ENCODE measurements at places on chromosomes 11 and 22. TPM values are rescaled to one million over a fixed set of nuclear protein-coding genes. Genes with fewer than 3 reads are reported as not detected.
A peak's percentile ranks its signal among the peaks of the same experiment; 100 is the strongest.

DNA sequence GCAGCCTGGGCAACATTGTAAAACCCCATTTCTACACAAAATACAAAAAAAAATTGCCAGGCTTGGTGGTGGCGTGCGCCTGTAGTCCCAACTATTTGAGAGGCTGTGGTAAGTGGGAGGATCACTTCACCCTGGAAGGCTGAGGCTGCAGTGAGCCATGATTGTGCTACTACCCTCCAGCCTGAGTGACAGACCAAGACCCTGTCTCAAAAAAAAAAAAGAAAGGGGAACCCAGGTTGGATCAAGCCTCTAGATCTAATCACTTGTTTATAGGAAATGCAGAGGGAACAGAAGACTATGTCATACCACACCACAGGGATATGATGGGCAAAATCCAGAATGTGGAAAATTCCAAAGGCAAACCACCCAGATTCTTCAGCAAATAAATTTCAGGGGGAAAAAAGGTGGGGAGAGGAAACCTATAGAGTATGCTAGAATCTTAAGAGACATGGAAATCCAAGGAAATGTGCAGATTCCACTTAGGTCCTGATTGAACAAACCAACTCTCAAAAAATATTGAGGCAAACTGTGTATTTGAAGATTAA, 16.5 kb upstream of the MALAT1 start:
- no peak for DNase-seq
- H3K36me3 ChIP-seq, result no peaks in the 10 kb centered on the region
- peaks cover 44% of the 10 kb centered on the region for H3K4me1 ChIP-seq
- no peak overlapping the region for H3K4me3 ChIP-seq

The EHF gene
- 122 TPM for total RNA-seq

- no peak for DNase-seq
- H3K4me1 ChIP-seq, result no peaks in the 10 kb centered on the region
- no peaks in the 10 kb centered on the region for H3K27me3 ChIP-seq
- no peak overlapping the region for H3K4me3 ChIP-seq
- H3K36me3 ChIP-seq, result no peaks in the 10 kb centered on the region
Measured at GRCh38 chr11:20031155-20032001, 128.9 kb downstream of the DBX1 start.

- peak overlapping the region; percentile 87 for H3K27ac ChIP-seq
- peak; percentile 89 for DNase-seq
- H3K36me3 ChIP-seq, result no peaks in the 10 kb centered on the region
- H3K4me3 ChIP-seq, result peak overlapping the region; percentile 74
- peaks cover 43% of the 10 kb centered on the region for H3K4me1 ChIP-seq
Measured at GRCh38 chr11:47185305-47186075, 744 bp downstream of the PACSIN3 start.

GRCh38 chr11:68954836-68955606, 25.8 kb downstream of the MRGPRD start:
- no peak for DNase-seq
- H3K4me1 ChIP-seq, result peaks cover 11% of the 10 kb centered on the region
- H3K36me3 ChIP-seq, result no peaks in the 10 kb centered on the region

The DDX10 gene
- 19.8 TPM for total RNA-seq

The MACROD1 gene
- 32.5 TPM for total RNA-seq

DNA sequence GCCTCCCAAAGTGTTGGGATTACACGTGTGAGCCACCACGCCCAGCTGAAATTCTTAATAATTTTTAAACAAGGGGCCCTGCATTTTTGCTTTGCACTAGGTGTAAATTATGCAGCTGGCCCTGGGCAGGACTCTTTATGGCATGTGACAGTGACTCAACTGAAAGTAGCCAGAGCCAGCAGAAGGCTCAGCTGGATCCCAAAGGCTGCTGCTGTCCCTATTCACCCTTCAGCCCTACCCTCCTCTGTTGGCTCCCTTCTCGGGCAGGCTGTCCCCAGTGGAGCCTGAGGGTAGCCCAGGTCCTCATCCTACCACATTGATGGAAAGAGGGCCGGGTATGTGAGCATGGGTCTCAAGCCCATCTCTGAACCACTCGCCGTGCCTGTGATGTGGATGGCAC, 45.6 kb downstream of the CD82 start:
- no peak for DNase-seq
- H3K27me3 ChIP-seq, result no peaks in the 10 kb centered on the region
- H3K36me3 ChIP-seq, result peaks cover 2% of the 10 kb centered on the region
- H3K4me3 ChIP-seq, result no peak overlapping the region
- peaks cover 53% of the 10 kb centered on the region for H3K4me1 ChIP-seq

The UNC93B1 gene
- total RNA-seq, result 186 TPM

DNA sequence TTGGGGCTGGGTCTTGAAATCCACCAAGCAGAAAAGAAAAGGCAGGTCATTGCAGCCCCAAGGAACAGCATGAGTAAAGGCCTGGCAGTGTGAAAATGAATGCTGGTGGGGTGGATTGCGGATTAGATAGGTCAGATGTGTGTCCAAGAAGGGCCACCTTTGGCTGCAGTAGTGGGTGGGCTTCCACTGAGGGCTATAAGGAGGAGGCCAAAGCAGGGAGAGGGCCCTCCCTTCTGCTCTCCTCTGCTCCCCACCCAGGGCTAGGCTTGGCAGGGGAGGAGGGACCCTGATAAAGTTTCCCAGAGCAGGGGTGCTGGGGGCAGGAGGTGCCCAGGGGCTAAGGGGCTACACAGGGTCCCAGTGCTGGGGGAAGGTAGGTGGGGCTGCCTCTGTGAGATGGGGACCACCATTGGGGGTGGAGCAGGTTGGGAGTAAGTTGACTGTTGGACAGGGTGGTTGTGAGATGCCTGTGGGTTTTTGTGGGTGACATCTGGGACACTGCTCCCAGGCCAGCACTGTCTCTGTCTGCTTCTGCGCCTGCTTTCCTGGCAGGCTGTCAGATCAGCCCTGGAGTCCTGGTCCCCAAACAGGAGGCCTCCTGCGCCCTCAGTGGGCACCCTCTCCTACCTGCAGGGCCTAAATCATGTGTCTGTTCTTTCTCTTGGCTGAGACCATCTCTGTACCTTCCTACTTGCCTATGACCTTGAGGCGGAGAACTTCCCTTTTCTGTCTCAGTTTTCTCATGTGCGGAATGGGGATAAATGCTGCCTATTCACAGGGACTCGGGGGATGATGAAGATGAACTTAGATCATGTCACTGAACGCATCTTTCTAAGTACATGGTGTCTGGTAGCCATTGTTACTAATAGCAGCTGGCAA, 1.9 kb downstream of the CAPN5 start:
- no peak for DNase-seq
- peaks cover 31% of the 10 kb centered on the region for H3K4me1 ChIP-seq
- H3K36me3 ChIP-seq, result no peaks in the 10 kb centered on the region
- no peaks in the 10 kb centered on the region for H3K27me3 ChIP-seq
- H3K4me3 ChIP-seq, result no peak overlapping the region

The CLCF1 gene
- total RNA-seq, result 4.6 TPM

GRCh38 chr11:93501856-93502255, 41.3 kb downstream of the SMCO4 start:
- H3K36me3 ChIP-seq, result no peaks in the 10 kb centered on the region
- H3K4me1 ChIP-seq, result no peaks in the 10 kb centered on the region
- H3K27ac ChIP-seq, result no peak overlapping the region
- H3K27me3 ChIP-seq, result no peaks in the 10 kb centered on the region
- no peak overlapping the region for H3K4me3 ChIP-seq

The INS gene
- total RNA-seq, result not detected

GRCh38 chr11:134725211-134725610, 313.2 kb upstream of the B3GAT1 start:
- no peaks in the 10 kb centered on the region for H3K4me1 ChIP-seq
- H3K36me3 ChIP-seq, result no peaks in the 10 kb centered on the region
- H3K27ac ChIP-seq, result no peak overlapping the region
- H3K27me3 ChIP-seq, result no peaks in the 10 kb centered on the region

The PAK1 gene
- 21.8 TPM for total RNA-seq

GRCh38 chr11:134252346-134253187, 585 bp downstream of the THYN1 start:
- peak overlapping the region; percentile 98 for H3K4me3 ChIP-seq
- peak overlapping the region; percentile 88 for H3K27ac ChIP-seq

The MPZL2 gene
- 95.7 TPM for total RNA-seq

The TSPAN18 gene
- total RNA-seq, result 20.0 TPM

DNA sequence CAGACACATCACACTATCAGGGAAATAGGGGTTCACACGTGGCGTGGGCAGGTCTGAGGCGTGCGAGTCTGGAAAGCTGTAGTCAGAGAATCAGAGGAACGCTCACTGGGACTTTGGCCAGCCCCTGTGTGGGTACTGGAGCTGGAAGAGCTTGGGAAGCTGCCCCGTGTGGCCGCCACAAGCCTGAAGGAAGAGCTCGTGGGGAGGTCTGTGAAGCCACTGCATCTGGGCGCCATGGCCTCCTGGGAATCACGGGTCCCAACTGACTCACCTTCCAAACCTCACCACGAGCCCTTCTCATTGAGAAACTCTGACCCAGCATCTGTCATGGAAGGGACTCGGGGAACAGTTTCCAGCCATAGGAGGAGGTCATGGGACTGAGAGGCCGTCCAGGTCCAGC, 5.9 kb upstream of the MRGPRF start:
- DNase-seq, result no peak
- peak overlapping the region; percentile 21 for H3K27ac ChIP-seq
- peaks cover 1% of the 10 kb centered on the region for H3K27me3 ChIP-seq

GRCh38 chr11:2387266-2387987, 10.3 kb downstream of the CD81 start:
- peaks cover 26% of the 10 kb centered on the region for H3K36me3 ChIP-seq
- peaks cover 83% of the 10 kb centered on the region for H3K4me1 ChIP-seq
- H3K4me3 ChIP-seq, result no peak overlapping the region

The GLB1L2 gene
- 9.4 TPM for total RNA-seq

GRCh38 chr11:35553021-35553420, 27.6 kb upstream of the PAMR1 start:
- no peak for DNase-seq
- H3K36me3 ChIP-seq, result no peaks in the 10 kb centered on the region
- no peaks in the 10 kb centered on the region for H3K4me1 ChIP-seq
- no peak overlapping the region for H3K4me3 ChIP-seq
- no peaks in the 10 kb centered on the region for H3K27me3 ChIP-seq

The CCDC87 gene
- total RNA-seq, result 0.76 TPM

The PARVB gene
- total RNA-seq, result 56.1 TPM

- no peak overlapping the region for H3K27ac ChIP-seq
- no peaks in the 10 kb centered on the region for H3K4me1 ChIP-seq
- H3K4me3 ChIP-seq, result no peak overlapping the region
- H3K36me3 ChIP-seq, result no peaks in the 10 kb centered on the region
Measured at GRCh38 chr11:113153847-113154246, 160.5 kb upstream of the TTC12 start.

The SNX32 gene
- total RNA-seq, result not detected

DNA sequence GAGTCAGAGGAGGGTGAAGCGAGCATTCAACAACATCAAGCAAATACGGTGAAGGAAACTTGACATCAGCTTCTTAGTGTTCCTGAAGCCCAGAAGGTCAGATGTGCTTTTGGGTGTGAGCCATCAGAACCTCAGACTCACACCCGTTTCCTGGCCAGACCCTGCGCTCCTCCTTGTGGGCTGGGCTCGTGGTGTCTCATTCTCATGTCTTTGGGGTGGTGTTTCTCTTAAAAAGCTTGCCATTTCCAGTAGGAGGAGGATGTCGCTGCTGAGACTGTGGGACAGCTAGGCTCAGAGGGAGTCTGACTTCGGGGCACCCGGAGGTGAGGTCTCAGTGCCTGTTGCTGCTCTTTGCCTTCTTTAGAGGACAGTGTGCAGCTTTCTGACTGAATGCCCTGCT, 24.2 kb downstream of the PPFIBP2 start:
- no peaks in the 10 kb centered on the region for H3K36me3 ChIP-seq
- no peak overlapping the region for H3K27ac ChIP-seq
- DNase-seq, result no peak
- no peaks in the 10 kb centered on the region for H3K4me1 ChIP-seq
- no peak overlapping the region for H3K4me3 ChIP-seq

The CDC42BPG gene
- total RNA-seq, result 21.6 TPM

- peaks cover 3% of the 10 kb centered on the region for H3K4me1 ChIP-seq
- no peak overlapping the region for H3K4me3 ChIP-seq
- no peak overlapping the region for H3K27ac ChIP-seq
- no peaks in the 10 kb centered on the region for H3K36me3 ChIP-seq
Measured at GRCh38 chr11:47351156-47352126, 1.1 kb downstream of the MYBPC3 start.

GRCh38 chr11:130146796-130147195, 12.8 kb upstream of the ST14 start:
- no peak overlapping the region for H3K4me3 ChIP-seq
- peaks cover 32% of the 10 kb centered on the region for H3K4me1 ChIP-seq
- peaks cover 39% of the 10 kb centered on the region for H3K36me3 ChIP-seq
- peak overlapping the region; percentile 65 for H3K27ac ChIP-seq
- DNase-seq, result no peak
- H3K27me3 ChIP-seq, result no peaks in the 10 kb centered on the region

- peaks cover 37% of the 10 kb centered on the region for H3K36me3 ChIP-seq
- H3K27me3 ChIP-seq, result peaks cover 20% of the 10 kb centered on the region
- H3K4me3 ChIP-seq, result peak overlapping the region; percentile 64
Measured at GRCh38 chr22:50674606-50675552, 2.3 kb downstream of the SHANK3 start.

The ZC3H12C gene
- 12.3 TPM for total RNA-seq

DNA sequence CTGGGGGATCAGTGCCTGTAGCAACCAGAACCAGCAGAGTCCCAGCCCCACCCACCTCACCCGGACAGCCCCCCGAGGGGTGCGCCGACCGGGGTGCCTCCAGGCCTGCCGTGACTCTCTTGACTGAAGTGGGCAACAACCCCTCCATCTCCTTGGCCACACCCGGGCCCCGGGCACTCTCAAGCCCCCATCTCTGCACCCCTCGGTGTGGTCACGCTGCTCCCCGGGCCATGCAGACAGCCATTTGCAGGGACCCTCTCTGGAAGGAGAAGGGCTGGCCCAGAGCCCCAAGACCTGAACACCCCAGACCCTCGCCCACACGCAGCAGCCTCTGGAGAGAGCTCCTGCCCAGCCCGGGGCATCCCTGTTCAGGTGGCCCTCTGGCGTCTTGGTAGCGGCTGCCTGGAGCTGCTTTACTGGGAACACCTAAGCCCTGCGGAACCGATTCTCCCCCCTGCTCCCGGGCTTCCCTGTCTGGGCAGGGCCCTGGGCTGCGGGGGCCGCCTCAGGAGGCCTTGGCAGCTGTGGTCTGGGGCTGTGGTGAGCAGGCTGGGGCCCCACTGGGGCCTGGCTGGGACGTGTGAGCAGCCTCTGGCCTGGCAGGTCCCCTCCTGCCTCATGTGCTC, 84.9 kb downstream of the WNT7B start:
- no peak overlapping the region for H3K4me3 ChIP-seq
- H3K27me3 ChIP-seq, result peaks cover 5% of the 10 kb centered on the region
- H3K36me3 ChIP-seq, result no peaks in the 10 kb centered on the region
- no peak for DNase-seq
- no peaks in the 10 kb centered on the region for H3K4me1 ChIP-seq
- no peak overlapping the region for H3K27ac ChIP-seq

The MEI1 gene
- total RNA-seq, result 10.5 TPM

The SLN gene
- total RNA-seq, result 1.6 TPM

DNA sequence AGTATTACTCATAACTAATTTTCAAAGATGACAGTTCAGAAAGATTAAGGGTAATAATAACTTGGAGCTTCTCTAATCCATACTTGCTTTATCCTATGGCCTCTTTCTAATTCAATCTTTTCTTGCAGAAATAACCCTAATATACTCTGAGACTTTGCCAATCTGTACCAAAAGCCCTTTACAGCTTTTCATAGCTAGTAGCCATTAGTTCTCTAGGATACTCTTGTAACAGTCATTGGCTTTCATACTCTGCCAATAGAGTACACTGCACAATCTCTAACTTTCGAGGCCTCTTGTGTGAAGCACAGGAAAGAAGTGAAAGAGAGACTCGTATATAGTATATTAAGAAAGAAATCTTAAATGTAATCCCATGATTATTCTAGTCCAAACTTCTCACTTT, 38.1 kb downstream of the SLC36A4 start:
- H3K36me3 ChIP-seq, result peaks cover 8% of the 10 kb centered on the region
- no peak overlapping the region for H3K27ac ChIP-seq
- DNase-seq, result no peak
- H3K4me1 ChIP-seq, result no peaks in the 10 kb centered on the region
- H3K4me3 ChIP-seq, result no peak overlapping the region
- no peaks in the 10 kb centered on the region for H3K27me3 ChIP-seq
